Frontal cortex (tissue), 4 donors: ENCODE measurements at places on chromosomes 11 and 22. TPM values are rescaled to one million over a fixed set of nuclear protein-coding genes. Genes with fewer than 3 reads are reported as not detected.

DNAJC24 gene
- 15.1 TPM for total RNA-seq

SCGB1D2 gene
- total RNA-seq, result not detected

VSIG10L2 gene
- not detected for total RNA-seq

KRTAP5-8 gene
- total RNA-seq, result not detected

OMP gene
- total RNA-seq, result not detected

GRCh38 chr22:40387746-40388145 is 17.4 kb downstream of the SGSM3 start:
- no peak for DNase-seq

DNA sequence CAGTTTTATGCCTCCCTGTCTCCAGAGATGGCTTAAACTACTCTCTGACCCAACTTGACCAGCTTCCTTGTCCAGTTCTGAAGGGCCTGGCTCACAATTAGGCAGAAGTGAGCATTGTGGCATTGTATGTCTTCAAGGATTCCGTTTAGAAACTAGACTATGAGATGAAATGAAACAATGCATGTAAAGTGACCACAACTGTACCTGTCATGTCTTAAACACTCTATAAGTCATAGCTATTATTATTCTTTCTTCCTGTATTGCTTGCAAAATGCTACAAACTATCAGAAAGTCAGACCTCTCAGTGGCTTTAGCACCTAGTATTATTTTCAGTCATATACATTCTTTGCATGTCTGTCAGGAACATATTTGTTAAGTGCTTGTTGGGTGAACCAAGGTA is 127.9 kb upstream of the MTMR2 start:
- no peak for DNase-seq

GRCh38 chr11:123796226-123796625 is 9.9 kb downstream of the OR6M1 start:
- DNase-seq, result no peak

GRCh38 chr11:17067417-17067816 is 10.1 kb downstream of the RPS13 start:
- DNase-seq, result no peak

GRCh38 chr11:117771197-117771596 is 25.8 kb downstream of the DSCAML1 start:
- DNase-seq, result no peak

- DNase-seq, result no peak
Observed at GRCh38 chr11:27423125-27423524, 49.5 kb downstream of the LGR4 start.

DNA sequence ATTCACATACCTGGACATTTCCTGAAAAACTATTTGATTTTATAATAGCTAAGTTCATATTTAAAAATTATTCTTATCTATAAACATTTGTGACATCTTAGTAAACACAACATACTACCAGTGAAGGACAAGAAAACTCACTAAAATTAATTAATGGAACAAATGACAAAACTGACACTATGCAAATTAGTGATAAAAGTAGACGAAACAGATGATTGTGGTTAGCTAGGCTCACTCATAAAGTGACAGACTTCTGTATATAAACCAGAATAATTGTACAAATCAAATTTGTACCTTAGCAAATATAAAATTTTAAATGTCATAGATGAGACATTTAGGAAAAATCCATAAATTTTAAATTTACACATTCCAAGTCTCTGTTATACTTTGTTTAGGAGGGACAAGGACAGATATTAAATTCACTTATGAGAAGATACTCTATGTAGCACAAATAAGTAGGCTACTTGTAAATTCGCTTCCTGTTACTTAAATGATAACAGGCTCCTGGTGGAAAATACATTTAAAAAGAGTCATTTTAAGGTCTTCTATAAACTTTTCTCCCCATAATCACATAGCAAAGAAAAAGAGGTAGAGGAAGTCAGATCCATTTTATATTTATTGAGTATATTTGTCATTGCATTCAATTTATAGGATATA is 81.2 kb downstream of the KIF18A start:
- DNase-seq, result no peak

DNA sequence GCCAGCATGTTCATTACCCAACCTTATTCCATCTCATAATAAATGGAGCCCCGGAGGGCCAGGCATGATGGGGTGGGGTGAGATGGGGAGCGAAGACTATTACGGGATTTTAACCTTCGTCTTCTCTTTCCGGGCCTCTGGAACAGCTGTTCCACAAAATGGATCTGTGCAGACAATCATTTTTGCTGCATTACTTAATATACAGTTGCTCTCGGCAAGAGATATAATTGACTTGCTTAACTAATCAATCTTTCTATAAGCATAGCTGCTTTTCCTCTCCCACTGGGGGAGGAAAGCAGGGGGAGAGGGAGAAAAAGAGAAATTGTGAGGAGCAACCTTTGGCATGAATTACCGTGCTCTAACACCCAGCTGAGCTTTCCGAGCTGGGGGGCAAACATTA is 440.4 kb downstream of the BUD13 start:
- DNase-seq, result no peak
